Lower lobe of right lung (tissue), 2 donors: ENCODE measurements at places on chromosomes 1 and 21.

DNA sequence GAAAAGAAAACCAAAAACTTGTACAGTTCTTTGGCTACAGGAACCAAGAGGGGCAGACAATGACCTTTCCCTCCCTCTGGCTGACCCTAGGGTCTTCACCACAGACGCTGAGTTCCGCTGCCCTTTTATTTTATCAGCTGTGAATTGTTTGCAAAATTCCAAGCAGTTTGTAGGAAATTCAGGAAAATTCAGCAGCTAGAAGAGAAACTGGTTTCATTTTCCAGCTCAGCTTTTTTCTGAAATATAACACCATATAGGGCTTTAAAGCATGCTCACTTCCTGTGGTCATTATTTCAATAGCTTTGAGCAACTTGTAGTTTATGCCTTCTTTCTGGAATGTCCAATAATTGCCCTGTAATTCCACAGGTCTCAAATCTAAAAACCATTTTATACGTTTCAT, 5.5 kb upstream of the PIK3R3 start:
- no peak for DNase-seq

DNA sequence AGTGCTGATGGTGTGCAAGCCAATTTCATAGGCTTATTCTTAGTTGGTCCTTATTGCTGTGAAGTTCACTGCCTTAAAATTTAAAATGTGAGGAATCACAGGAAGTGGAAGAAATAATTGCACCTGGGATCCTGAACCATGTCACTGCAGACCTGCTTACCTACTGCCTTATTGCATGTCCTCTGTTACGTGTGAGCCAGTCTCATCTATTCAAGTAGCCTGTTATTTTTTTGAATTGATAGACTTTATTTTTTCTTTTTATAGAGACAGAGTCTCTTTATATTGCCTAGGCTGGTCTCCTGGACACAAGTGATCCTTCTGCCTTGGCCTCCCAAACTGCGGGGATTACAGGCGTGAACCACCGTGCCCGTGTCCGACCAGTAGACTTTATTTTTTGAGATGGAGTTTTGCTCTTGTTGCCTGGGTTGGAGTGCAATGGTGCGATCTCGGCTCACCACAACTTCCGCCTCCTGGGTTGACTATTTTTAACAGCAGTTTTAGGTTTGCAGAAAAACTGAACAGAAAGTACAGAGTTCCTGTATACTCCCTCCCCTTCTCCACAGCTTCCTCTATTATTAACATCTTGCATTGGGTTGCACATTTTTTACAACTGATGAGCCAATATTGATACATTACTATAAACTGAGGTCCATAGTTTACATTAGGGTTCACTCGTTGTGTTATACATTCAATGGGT, 14.0 kb upstream of the DISC1 start:
- peak; percentile 63 for DNase-seq

- DNase-seq = no peak
Measured at GRCh38 chr1:216750031-216750627, 26.9 kb upstream of the ESRRG start.

GRCh38 chr1:243715285-243715684, 134.8 kb downstream of the AKT3 start:
- DNase-seq = no peak

- DNase-seq = no peak
Measured at GRCh38 chr1:61237147-61237546, 154.8 kb downstream of the NFIA start.

DNA sequence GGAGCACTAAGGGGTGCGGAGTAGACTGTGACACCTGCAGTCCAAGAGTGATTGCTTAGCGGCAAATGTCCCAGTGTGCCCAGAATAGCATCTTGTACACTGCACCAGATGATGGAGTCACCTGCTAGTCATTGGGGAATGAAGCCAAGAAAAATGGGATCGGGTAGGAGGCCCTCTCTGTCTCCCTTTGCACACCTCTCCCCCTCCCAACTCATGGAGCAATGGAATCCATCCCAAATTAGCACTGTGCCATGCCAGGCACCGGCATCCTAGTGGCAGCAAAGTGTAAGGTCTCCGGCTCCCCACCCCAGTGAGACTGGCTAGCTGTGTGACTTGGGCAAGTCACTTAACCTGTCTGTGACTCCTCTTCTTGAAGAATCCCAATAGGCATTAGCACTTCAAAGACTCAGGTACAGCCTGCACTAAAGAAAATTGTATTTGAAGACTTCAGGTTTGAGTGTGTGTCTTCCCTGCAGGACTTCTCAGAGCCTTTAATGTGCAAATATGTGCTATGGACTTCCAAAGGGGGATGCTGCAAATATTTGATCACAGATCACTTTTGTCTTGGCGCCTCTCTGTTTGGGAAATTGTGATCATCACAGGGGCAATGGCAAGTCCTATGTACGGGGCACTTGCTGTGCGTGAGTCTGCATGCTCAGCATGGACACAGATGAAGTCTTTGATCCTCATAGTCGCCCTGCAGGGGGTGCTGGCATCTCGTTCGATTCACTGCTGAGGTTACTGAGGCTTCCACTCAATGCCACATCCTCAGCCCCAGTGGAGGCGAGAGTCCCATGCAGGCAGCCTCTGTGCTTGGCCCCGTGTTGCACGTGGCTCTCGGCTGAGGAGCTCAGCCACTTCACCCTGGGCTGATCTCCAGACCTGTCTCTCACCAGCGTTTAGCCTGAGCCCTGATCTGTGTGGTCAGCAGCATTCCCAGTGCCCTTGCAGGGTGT, 272.9 kb upstream of the C1orf174 start:
- DNase-seq = no peak

GRCh38 chr1:13461977-13462376, 51.7 kb downstream of the PRAMEF20 start:
- DNase-seq = no peak
